ENCODE measurements at places on chromosomes 5 and 9.

DNA sequence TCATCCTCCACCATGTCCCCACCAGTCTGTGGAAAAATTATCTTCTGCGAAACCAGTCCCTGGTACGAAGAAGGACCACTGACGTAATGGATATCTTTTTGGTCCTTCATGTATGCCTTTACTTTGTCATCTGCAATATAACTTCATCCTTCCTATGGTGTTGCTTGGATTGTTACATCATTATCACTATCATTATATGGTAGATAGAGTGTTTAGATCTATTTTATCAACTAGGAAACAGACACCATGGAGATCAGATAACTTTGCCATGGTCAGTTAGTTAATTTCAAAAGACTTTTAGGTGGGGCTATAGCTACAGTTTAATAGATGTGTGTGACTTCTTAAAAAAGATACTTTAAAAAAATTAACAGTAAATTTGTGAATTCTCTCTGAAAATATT is 23.8 kb upstream of the CAMLG start:
- DNase-seq, result no peak

DNA sequence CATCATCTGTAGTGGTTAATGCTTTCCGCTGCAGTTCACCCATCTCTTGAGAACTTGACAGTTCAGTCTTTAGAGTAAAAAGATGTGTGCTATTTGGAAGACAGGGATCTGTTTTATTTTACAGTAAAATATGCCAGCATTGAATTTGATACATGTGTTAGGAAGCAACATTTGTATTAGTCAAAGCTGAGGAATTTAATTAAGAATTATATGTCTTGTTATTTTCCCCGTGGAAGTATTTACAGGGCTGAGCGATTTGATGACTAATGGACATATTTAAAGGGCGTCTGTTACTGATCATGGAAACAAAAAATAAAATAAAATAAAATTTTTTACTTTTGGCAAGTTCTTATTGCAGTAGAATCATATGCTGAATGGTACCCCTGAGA is 101.3 kb downstream of the PAM start:
- no peak for DNase-seq

DNA sequence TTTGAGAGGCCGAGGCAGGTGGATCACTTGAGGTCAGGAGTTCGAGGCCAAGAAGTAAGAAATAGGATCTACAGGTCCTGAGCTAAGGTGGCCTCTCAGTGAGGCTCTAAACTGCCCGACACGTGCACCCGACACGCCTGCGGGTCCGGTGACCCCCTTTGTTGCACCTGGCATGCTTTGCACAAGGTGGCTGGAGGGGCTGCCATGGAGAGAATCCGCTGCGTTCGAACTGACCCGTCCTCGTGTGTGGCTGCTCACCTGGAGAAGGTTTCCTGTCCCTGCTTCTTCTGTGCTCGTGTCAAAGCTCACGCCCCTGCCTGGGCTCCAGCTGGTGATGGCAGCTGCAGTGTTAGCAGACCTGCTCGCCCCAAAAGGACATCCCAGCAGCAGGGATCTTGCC is 5.7 kb upstream of the OLFM1 start:
- no peak for DNase-seq

GRCh38 chr9:79877943-79878602 is 306.3 kb downstream of the TLE4 start:
- no peak for DNase-seq

DNA sequence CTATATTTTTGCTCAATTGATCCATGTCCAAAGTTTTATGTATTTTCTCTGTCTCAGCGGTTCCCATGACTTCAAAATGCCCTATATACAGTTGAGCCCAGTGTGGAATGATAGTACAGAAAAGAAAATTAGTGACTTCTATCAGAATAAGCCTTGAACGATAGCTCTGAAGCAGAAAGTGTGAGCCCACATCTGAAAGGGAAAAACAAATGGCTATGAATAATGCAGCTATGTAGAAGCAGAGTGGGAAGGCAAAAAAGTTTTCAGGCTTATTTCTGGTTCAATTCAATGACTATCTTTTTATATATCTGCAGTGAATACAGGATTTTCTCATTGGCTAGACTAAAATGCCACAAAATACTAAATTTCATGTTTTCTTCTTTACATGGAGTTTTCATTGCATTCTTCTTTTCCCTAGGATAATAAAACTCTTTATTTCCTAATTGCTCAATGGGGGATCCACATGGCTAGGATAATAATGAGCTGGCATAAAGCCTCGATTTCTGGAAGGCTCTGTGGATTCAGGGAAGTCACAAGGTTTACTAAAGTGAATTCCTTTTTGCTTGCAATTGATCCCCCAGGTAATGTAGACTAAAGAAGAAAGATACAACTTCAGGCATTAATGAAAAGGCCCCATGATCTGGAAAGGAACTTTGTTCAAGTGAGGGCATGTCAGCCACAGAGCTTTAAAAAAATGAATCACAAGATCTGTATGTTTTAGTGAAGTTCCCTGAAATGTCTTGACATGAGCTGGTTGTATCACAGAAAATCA is 377.0 kb upstream of the RIOK2 start:
- DNase-seq, result no peak

DNA sequence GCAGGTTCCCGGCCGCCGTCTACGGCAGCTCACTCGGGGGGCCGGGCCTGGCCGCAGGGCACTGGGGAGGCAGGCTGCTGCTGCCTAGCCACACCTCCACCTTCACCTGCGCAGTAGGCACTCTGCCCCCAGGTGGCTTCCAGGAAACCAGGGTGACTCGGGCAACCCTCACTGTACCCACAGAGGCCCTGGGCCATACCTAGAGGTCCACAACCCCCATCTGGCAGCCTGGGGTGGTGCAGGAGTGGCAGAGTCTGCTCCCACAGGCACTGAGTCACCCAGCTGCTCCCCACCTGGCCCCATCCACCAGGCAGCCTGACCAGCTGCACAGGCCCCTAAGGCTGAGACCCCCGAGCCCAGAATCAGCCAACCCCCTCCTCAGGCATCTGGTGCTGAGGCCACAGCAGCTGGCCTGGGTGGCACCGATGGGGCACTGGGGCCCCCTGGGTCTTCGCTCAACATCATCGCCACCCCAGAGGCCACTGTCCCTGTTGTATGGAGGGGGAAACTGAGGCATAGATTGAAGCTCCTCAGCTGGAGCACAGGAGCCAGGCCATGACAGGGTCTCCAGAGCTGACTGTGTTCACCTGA is 70.2 kb downstream of the KCNT1 start:
- no peak for DNase-seq

DNA sequence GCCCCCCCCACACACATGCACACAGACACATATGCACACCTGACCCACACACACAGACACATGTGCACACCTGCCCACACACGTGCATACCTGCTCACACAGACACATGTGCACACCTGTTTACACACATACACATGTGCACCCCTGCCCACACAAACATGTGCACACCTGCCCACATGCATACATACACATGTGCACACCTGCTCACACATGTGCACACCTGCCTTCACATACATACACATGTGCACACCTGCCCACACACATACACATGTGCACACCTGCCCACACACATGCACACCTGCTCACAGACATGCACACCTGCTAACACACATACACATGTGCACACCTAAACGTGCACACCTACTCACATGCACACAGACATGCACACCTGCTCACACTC is 147.0 kb upstream of the FOXD4L5 start:
- no peak for DNase-seq

DNA sequence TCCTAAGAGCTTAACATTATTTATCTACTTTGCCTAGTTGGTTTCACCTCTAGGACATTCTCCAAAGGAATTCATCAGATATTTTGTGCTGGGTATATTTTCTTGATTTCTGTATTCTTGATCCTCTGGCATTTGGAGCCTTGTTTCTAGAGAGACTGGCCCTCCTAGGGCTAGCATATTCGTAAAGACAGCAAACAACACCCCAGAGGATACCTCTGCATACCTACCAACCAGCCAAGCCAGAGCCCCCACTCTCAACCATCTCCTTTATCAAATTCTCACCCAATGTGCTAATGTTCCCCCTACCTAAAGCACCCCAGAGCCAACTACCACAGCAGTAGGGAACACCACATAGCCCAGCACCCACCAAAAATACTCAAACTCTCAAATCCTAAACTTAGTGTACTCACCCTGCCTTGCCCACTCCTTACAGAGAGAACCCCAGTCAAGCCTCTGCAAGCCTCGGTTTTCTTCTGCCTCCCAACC is 149.5 kb downstream of the SEMA5A start:
- no peak for DNase-seq

- DNase-seq, result no peak
Observed at GRCh38 chr9:137749511-137749910, 128.1 kb upstream of the CACNA1B start.

Measured in NCI-H526 (cell line).